Stimulated activated CD4-positive, alpha-beta T cell treated with anti-CD3 and anti-CD28 coated beads, Interleukin-2, amount 100 ng/mL, for 24 hours (primary cell): ENCODE measurements at places on chromosomes 16 and 17.

- no peak for DNase-seq
Observed at GRCh38 chr16:17457513-17457912, 13.2 kb downstream of the XYLT1 start.

GRCh38 chr17:77174928-77175661 lies 34.3 kb downstream of the SEC14L1 start:
- no peak for DNase-seq

GRCh38 chr16:27112093-27112811 lies 45.5 kb downstream of the C16orf82 start:
- no peak for DNase-seq

DNA sequence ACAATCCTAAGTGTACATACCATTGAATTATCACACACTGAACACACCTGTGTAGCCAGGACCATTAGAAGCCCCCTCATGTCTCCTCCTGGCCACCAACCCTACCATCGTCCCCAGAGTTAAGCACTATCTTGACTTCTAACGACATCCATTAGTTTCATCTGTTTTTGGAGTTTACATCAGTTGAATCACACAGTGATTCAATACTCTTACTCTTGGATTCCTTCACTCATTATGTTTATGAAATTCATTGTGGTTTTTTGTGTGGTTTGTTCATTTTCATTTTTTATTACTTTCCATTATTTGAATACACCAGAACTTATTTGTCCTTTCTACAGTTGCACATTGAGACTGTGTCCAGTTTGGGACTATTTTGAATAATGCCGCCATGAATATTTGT lies 13.6 kb downstream of the DRC7 start:
- DNase-seq: no peak

DNA sequence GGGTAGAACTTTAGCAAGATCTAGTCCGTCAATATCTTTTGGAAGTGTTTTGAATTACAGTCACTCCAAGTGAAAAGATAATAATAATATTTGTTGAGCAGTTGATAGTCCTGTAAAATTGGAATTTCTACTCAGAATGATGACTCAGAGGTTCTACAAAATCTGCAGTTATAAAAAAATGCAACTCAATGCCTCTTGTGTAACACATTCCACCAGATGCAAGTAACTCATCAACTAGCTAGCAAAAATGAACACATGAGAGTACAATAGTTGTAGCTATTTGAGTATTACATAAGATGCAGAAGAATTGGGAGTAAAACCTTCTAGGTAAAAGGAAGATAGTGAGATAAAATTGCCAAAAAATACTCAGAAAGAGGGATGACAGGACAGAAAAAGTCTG lies 177.2 kb downstream of the CDH8 start:
- no peak for DNase-seq

DNA sequence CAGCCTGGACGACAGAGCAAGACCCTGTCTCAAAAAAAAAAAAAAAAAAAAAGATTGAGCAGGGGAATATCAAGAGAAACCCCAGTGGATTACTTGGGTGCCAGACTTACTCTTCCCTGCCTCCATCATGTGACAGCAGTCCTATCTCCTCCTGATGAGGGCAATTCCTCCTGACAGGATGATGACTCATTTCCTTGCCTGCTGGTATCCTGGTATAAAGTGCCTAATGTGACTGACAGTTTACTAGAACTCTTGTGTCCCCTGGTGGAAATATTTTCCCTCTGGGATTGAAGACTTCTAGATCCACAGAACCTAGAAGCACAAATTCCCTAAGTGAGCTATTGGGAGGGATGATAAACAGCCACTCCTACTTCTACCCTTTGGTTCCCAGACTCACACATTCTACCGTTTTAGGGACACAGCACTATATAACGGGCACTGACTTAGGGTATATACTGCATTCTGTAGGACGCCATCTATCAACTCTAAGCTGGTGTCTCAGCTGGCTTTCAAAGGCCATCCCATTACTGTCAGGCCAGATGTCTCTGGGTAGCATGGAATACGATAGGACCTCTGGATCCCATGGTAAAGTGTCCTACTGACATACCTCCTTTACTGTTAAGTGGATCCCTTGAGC lies 114.6 kb upstream of the MED13 start:
- no peak for DNase-seq

GRCh38 chr16:24288516-24288915 lies 32.4 kb downstream of the CACNG3 start:
- DNase-seq: no peak

GRCh38 chr16:67430977-67431774 lies at the start of gene HSD11B2:
Gene HSD11B2 (plus strand): TSS chr16:67431121. CDS start chr16:67431249, 128 bp downstream.
- peak; percentile 26 for DNase-seq
